Tracheal epithelial cell (primary cell): ENCODE measurements at places on chromosomes 16 and 17. TPM values are rescaled to one million over a fixed set of nuclear protein-coding genes. Genes with fewer than 3 reads are reported as not detected.

CTF1 gene
- total RNA-seq = 0.64 and 0.96 TPM in 2 replicates

SLFN14 gene
- total RNA-seq = not detected in 2 replicates

MGRN1 gene
- 10.2 and 15.4 TPM in 2 replicates for total RNA-seq

MSI2 gene
- total RNA-seq = 23.2 and 29.9 TPM in 2 replicates

SLC13A2 gene
- not detected in 2 replicates for total RNA-seq

PIK3R5 gene
- not detected in 2 replicates for total RNA-seq

DGKE gene
- total RNA-seq = 4.1 and 7.0 TPM in 2 replicates

ITGA2B gene
- not detected in 2 replicates for total RNA-seq

KRTAP4-9 gene
- not detected in 2 replicates for total RNA-seq

SOX9 gene
- 2.1 and 6.3 TPM in 2 replicates for total RNA-seq

HEATR9 gene
- not detected in 2 replicates for total RNA-seq

CCDC92B gene
- total RNA-seq = 0.24 TPM in 1 of 2 replicates, not detected in the other

CCL7 gene
- total RNA-seq = not detected in 2 replicates

MYO15B gene
- total RNA-seq = 4.5 and 6.3 TPM in 2 replicates

STH gene
- not detected in 2 replicates for total RNA-seq

HAGH gene
- 68.2 and 75.2 TPM in 2 replicates for total RNA-seq

CCL17 gene
- total RNA-seq = not detected in 2 replicates

SRCIN1 gene
- total RNA-seq = 0.24 and 1.7 TPM in 2 replicates

ABI3 gene
- total RNA-seq = not detected in 2 replicates

BAHCC1 gene
- 1.5 and 1.7 TPM in 2 replicates for total RNA-seq

YPEL2 gene
- total RNA-seq = 2.1 and 7.2 TPM in 2 replicates

NLRC5 gene
- 0.43 and 1.7 TPM in 2 replicates for total RNA-seq

GALR2 gene
- total RNA-seq = 0.21 TPM in 1 of 2 replicates, not detected in the other

SP6 gene
- 1.9 and 2.2 TPM in 2 replicates for total RNA-seq

TERB1 gene
- 0.21 and 0.24 TPM in 2 replicates for total RNA-seq

RAB37 gene
- total RNA-seq = 0.48 and 0.64 TPM in 2 replicates

GLIS2 gene
- total RNA-seq = 1.3 and 1.4 TPM in 2 replicates

RAP1GAP2 gene
- total RNA-seq = 11.1 and 31.1 TPM in 2 replicates

AGRP gene
- total RNA-seq = not detected in 2 replicates

SMIM5 gene
- 0.96 and 2.1 TPM in 2 replicates for total RNA-seq

C16orf96 gene
- total RNA-seq = under 0.01 TPM in 1 of 2 replicates, not detected in the other

KRTAP17-1 gene
- total RNA-seq = 0.24 TPM in 1 of 2 replicates, not detected in the other

CETP gene
- not detected in 2 replicates for total RNA-seq

WNK4 gene
- 0.96 TPM in 1 of 2 replicates, not detected in the other for total RNA-seq

TLCD2 gene
- total RNA-seq = 4.7 and 6.0 TPM in 2 replicates

CDH3 gene
- total RNA-seq = 536 and 1,334 TPM in 2 replicates

DCAF7 gene
- 12.0 and 16.6 TPM in 2 replicates for total RNA-seq

FOXL1 gene
- total RNA-seq = 0.72 and 2.8 TPM in 2 replicates

CNTD1 gene
- not detected in 2 replicates for total RNA-seq

GPATCH8 gene
- total RNA-seq = 7.5 and 10.4 TPM in 2 replicates

ZC3H7A gene
- total RNA-seq = 19.3 and 35.8 TPM in 2 replicates

ALOX12 gene
- total RNA-seq = 0.24 TPM in 1 of 2 replicates, not detected in the other

QRICH2 gene
- 1.3 and 4.1 TPM in 2 replicates for total RNA-seq

CCDC78 gene
- 0.85 and 2.2 TPM in 2 replicates for total RNA-seq

ACAP1 gene
- total RNA-seq = 0.21 and 1.9 TPM in 2 replicates

TNP2 gene
- total RNA-seq = not detected in 2 replicates

PRDM7 gene
- total RNA-seq = not detected in 2 replicates

PIGS gene
- total RNA-seq = 45.2 and 48.4 TPM in 2 replicates

CFAP20 gene
- total RNA-seq = 32.0 and 35.9 TPM in 2 replicates

SMIM22 gene
- total RNA-seq = 5.5 and 16.4 TPM in 2 replicates

RUNDC3A gene
- total RNA-seq = 0.21 and 0.96 TPM in 2 replicates

KRT39 gene
- total RNA-seq = not detected in 2 replicates

CACNG5 gene
- not detected in 2 replicates for total RNA-seq

SPATA32 gene
- not detected in 2 replicates for total RNA-seq

SCGB1C2 gene
- not detected in 2 replicates for total RNA-seq
